Lower leg skin (tissue), 4 donors: ENCODE measurements at places on chromosomes 7 and 10.

DNA sequence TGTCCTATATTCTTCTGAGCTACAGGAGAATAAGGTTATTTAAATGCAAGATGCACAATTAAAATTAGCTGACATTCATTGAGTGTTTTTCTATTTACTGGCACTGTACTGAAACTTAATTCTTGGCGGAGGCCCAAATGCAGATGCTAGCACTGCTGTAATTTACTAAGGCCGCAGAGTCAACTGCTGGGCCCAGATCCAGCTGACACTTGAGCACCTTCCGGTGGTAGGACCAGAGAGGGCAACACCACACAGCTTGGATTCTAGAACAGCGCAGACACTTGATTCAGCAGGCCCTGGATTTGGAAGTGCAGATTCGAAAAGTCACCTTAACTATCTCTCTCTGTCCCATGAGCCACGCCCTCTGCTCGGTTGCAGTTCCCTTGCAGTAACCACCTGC is 228.6 kb upstream of the TMEM72 start:
- no peak for DNase-seq

DNA sequence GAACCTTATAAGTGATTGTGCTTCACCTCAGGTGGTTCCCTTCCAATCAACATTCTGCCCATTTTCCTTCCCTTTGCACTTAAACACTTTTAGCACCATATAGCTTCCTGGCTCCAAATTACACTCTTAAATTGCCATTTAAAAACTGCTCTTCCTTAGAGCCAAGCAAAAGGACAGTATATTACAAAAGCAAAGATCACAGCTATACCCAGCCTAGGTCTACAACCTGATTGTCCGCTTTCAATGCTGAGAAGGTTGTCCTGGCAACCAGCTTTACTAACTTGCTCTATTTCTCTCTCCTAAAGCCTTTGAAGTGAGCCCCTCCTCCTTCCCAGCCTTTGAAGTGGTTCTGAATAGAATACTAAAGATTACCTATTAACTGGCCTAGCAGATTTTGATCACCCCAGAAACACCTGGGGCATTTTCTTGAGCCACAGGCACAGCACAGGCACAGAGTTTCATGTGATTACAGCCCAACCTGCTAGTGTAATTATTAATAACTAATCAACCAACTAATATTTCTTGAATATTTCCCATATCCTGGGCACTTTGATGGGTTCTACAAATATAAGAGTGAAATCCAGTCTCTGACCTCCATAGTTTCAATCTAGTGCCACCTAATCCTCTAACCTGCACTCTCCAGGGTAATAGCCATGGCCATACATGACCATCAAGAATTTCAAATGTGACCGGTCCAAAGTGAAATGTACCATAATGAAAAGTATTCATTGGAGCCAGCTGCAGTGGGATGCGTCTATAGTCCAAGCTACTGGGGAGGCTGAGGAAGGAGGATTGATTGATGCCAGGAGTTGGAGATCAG is 63.6 kb upstream of the TRIM24 start:
- DNase-seq: no peak

DNA sequence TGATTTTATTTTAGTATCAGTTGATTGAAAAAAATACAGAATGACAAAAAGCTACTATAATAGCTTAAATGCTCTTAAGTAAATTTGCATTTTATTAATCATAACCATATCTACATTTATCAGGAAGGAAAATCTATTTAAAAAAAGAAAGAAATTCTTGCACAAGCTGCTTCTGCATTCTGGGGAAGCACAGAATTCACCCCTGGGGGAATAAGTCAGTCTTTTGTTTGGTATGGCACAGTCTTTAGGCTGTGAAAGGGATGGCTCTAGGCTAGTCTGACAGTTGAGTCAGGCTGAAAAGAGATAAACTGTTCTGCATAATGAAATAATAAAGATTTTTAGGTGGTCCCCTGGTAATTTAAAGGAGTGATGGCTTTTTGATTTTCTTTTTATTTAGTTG is 37.9 kb downstream of the HTR7 start:
- DNase-seq: no peak

GRCh38 chr7:157224627-157225026 is 85.9 kb downstream of the UBE3C start:
- DNase-seq: no peak

DNA sequence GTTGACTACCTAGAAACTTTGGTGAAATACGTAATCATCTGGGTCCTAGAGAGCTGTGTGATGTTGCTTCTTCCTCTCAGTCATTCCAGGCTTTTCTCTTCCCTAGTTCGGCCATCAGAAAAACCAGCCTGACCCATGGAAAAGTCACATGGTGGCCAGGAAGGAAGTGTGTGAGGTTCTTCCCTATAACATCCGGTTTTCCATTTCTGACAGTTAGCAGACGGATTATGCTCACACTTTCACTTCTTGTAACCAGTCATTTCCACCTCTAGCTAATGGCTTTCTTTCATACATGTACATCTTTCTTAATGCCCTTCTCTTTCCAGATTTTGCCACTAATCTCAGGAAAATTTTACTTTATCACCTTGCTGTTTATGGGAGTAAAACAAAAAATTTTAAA is 110.0 kb upstream of the GLCCI1 start:
- no peak for DNase-seq
